Lung (tissue), 17 donors: ENCODE measurements at places on chromosomes 13 and 19. TPM values are rescaled to one million over a fixed set of nuclear protein-coding genes. Genes with fewer than 3 reads are reported as not detected.
A peak's percentile ranks its signal among the peaks of the same experiment; 100 is the strongest.

Gene ANKRD27
- 29.9 TPM for total RNA-seq

Gene CLDN10
- total RNA-seq: 4.4 TPM

DNA sequence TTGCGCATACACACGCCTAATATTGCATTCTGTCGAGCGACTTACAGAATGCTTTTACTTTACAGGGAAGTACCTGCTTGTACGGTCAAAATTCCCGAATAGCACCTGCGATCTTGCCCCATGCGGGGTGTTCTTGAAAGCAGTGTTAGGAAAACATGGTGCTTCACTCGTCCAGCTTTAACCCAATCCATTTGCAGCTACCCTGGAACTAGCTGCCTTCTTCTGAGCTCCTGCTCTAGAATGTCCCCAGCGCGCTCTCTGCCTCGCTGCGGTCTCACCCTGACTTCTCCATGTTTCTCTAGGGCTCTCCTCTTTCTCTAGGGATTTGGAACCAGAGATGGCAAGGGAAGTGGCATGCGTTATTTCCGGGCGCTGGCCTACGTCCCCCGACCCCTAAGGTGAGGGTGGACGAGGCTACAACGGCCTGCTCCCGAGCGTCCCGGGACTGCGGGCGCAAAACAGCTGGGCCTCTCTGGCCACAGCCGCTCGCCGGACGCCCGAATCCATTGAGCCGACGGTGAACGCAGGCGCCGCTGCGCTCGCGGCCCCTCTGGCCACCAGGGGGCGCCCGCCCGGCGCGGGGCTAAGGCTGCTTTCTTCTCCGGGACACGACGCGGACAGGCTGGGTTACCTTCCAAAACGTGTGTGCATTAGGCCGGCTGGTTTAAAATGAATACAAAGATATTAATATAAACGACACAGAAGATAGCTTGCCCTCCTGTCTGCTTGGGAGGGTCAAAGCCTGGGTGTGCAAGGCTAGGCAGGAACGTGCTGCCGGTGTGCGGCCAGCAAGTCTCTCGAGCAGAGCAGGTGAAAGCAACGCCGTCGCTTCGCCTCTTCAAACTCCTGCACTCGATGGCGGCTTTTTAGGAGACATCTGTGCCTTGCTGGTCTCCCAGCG lies 1.8 kb upstream of the SPRY2 start:
- DNase-seq: peak; percentile 88

DNA sequence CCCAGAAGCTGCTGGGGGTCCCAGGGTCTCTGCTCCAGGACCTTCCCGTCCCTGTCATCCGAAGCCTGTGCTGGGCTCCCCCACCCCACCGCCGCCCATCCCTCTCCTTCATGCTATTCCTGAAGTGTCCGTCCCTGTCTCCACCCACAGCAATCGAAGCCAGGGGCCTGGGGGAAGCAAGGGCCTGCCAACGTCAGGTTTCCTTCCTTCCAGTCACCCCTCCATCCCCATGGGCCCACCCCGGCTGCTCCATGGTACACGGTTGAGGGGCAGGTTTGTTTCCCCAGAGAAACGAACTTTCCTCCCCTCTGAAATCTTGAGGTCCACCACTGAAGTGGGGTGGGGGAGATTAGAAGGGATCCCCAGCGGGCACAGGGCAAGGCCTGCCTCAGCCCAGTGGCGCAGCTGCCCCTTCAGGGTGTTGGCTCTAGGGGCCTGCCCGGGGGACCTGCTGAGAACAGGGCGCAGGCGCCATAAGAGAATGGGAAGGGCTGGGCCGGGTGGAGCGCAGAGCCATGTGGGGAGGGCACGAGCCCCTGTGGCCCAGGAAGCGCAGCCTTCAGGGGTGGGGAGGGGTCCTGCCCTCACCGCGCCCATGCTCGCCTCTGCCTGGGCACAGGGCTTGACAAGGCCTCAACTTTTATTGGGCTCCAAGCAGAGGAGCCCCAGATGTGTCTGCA lies 16.1 kb downstream of the CEBPG start:
- DNase-seq: no peak

GRCh38 chr13:94175076-94175475 lies 304.4 kb downstream of the DCT start:
- DNase-seq: no peak
